Myometrial cell (primary cell): ENCODE measurements at places on chromosomes 5 and 9. TPM values are rescaled to one million over a fixed set of nuclear protein-coding genes. Genes with fewer than 3 reads are reported as not detected.

The NEUROG1 gene
- not detected in 2 replicates for total RNA-seq

The ARSK gene
- 16.7 and 22.3 TPM in 2 replicates for total RNA-seq

The POU5F2 gene
- total RNA-seq, result under 0.01 TPM in 1 of 2 replicates, not detected in the other

The NIPSNAP3A gene
- 43.2 and 48.6 TPM in 2 replicates for total RNA-seq

The SUSD3 gene
- total RNA-seq, result 55.5 and 74.4 TPM in 2 replicates

The SOHLH1 gene
- not detected in 2 replicates for total RNA-seq

The MSANTD3 gene
- total RNA-seq, result 41.2 and 44.5 TPM in 2 replicates

The APBA1 gene
- total RNA-seq, result 0.18 and 0.58 TPM in 2 replicates
